HAP-1 (cell line): ENCODE measurements at places on chromosomes 13 and 19.

DNA sequence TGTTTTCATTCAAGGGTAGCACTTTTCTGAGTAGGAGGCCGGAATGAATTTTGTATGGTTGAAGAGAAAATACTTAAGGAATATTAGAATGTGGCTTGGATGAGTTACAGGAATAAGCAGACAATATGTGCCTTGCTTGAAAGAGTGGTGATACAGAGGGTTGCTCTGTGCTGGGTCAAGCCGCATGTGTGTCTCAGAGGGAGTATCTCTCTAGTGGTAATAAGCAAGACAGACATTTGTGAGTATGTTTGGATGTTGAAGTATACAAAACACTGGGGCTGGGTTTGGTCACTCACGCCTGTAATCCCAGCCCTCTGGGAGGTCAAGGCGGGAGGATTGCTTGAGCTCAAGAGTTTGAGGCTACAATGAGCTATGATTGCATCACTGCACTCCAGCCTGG, 103.9 kb downstream of the LMO7 start:
- no peak for DNase-seq

DNA sequence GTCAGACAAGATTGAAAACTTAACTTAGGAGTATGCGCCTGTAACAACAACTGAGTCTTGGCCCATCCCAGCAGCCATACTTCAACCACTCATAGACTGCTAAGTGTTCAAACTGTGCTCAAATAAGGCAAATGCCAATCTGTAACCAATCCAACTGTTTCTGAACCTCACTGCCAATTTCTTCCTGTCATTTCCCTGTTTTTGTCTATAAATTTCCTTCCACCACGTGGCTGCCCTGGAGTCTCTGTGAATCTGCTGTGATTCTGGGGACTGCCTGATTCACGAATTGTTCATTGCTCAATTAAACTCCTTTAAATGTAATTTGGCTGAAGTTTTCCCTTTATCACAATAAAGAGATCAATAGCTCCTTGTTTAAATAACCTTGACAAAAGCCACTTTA, 50.8 kb upstream of the FREM2 start:
- no peak for DNase-seq

DNA sequence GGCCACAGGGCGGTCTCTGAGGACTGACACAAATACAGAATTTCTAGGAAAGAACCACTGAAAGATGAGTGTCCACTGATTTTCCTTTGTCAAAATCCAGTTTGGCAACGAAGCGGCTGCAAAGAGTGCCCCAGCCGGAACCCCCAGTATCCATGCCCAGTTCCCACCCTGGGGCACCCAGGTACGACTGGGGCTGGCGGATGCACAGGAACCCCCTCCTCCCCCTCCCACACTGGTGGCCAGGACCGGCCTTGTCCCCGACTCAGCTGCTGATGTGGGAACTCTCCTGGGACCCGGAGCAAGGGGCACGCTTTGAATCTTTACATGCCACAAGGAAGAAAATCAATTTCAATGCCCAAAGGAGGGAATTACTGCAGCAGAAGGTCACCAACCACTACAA, 220.8 kb upstream of the ZNF507 start:
- DNase-seq: no peak

DNA sequence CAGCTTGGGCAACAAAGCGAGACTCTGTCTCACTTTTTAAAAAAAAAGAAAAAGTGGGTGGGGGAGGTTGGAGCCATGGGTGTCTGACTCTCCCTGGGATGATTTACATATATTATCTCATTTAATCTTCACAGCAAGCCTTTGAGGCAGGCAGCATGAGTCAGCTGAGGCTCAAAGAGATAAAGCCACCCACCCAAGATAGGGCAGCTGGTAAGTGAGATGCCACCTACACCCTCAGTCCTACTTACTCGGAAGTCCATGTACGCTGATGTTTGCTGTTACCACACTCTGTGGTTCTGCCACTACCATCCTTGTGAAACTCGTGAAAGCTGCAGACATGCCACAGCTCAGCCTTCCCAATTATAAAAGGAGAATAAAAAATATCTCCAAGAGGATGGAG, 142.0 kb upstream of the TSHZ3 start:
- no peak for DNase-seq

- DNase-seq: no peak
Observed at GRCh38 chr13:102040812-102041211, 361.0 kb downstream of the FGF14 start.

DNA sequence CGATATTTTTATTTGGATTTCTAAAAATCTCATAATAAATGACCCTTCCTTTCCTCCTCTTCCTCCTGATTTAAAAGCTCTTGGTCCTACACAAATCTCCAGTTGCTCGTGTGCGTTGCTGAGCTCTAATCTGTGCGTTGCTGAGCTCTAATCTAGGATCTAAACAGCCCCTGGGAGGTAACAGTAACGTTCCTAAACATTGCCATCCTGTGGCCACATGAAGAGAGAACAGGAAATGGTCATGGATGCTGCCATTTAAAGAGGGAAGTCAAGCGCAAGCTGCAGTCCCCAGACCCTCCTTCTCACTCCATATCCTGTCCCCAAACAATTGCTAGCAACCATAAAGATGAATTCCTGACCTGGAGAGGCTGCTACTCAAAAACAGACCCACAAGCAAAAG, 170.8 kb downstream of the NUFIP1 start:
- DNase-seq: peak; percentile 13

DNA sequence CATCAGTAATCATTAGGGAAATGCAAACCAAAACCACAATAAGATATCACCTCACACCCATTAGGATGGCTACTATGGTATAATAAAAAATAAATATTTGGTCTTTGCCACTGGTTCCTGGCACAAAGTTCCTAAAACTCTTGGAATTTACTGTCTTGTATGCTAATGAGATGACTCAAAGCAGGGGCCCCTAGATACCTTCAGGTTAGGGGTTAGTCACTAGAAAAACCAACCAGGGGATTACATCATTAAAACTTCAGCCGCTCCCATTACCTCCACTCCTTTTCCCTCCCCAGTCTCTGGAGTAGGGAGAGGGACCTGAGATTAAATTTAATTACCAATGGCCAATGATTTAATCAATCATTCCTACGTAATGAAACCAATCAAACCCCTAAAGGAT, 49.6 kb downstream of the THSD1 start:
- no peak for DNase-seq

- no peak for DNase-seq
Observed at GRCh38 chr19:44308011-44308410, 3.2 kb upstream of the ZNF235 start.

- no peak for DNase-seq
Observed at GRCh38 chr19:6226444-6227155, 53.2 kb downstream of the MLLT1 start.

DNA sequence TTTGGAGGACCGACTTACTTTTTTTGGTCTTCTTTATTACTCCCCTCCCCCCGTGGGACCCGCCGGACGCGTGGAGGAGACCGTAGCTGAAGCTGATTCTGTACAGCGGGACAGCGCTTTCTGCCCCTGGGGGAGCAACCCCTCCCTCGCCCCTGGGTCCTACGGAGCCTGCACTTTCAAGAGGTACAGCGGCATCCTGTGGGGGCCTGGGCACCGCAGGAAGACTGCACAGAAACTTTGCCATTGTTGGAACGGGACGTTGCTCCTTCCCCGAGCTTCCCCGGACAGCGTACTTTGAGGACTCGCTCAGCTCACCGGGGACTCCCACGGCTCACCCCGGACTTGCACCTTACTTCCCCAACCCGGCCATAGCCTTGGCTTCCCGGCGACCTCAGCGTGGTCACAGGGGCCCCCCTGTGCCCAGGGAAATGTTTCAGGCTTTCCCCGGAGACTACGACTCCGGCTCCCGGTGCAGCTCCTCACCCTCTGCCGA, 409 bp downstream of the FOSB start:
- no peak for DNase-seq

DNA sequence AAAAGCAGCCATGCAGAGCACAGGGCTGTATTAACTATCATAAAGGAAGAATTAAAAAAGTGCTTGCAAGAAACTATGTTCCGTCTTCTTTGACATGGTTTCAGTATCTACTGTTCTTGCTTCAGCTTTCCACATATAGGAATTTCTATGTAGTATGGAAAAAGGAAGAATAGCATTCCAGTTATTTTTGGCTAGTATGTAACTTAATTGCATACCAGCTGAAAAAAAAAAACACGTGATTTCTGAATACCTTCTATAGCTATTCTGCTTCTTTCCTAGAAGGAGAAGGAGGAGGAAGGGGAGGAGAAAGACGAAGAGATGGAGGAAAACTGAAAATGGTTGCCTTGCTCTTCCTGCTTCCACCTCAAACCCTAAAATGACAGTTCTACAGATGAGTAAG, 619.0 kb downstream of the KCTD12 start:
- DNase-seq: no peak

- DNase-seq: no peak
Observed at GRCh38 chr19:13964776-13965175, 12.5 kb downstream of the DCAF15 start.

GRCh38 chr19:31517224-31518180, 168.3 kb upstream of the TSHZ3 start:
- DNase-seq: no peak

GRCh38 chr13:39245688-39246087, 207.4 kb downstream of the NHLRC3 start:
- no peak for DNase-seq

GRCh38 chr19:56091066-56091490, 30.0 kb downstream of the ZNF787 start:
- no peak for DNase-seq

- DNase-seq: peak; percentile 71
Observed at GRCh38 chr19:6125571-6125989, 9.9 kb upstream of the ACSBG2 start.

DNA sequence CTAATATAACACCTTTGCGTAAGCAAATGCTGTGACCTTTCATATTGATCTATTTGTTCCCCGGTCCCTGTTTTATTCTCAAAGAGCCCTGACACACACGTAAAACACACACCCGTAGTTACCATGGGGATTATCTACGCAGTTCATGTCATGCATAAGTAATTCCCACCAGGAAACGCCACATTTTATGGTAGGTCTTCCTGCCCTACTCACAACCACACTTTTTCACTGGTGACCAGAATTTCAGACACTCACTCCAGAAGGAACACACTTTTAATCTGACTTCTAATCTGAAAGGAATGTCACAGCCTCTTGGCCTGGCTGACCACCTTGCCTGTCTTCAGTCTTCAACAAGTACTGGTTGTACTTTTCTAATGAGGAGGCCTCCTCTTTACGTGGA, 46.8 kb downstream of the SLC7A1 start:
- no peak for DNase-seq

DNA sequence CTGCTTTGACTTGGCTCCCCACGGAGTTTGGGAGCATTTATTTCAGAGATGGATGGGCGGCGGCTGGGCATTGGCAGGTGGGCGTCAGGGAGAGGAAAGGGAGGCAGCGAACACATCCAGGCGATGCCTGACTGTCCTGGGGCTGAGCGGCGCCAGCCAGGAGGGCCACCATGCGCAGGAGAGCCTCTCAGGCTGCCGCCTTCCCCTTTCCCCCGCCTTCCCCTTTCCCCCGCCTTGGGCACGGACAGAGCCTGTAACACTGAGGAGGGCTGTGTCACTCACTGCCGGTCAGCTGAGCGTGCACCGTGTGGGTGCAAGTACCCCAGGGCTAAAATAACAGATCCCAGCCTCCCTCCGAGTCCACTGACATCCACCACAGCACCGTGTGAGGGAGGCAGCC, 11.4 kb downstream of the MCF2L start:
- DNase-seq: no peak

- DNase-seq: no peak
Observed at GRCh38 chr13:59587030-59587429, 576.7 kb downstream of the DIAPH3 start.

DNA sequence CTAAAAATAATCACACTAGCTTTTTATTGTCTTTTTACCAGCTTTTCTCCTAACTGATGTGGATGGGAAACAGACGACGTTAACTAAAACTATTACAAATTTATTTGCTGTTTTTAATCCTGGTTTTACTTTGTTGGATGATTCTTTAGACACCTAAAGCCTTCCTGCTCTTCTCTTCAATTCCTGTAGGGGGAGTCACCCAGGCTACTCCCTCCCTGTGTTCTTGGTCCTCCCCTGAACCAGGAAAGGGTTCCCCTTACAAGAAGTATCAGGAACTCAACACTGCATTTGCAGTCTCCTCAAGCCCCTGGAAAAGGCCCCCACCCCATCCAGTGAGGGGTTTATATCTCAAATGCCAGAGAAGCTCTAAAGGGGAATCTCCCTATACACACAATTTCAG, 206.1 kb downstream of the SUCLA2 start:
- peak; percentile 21 for DNase-seq

DNA sequence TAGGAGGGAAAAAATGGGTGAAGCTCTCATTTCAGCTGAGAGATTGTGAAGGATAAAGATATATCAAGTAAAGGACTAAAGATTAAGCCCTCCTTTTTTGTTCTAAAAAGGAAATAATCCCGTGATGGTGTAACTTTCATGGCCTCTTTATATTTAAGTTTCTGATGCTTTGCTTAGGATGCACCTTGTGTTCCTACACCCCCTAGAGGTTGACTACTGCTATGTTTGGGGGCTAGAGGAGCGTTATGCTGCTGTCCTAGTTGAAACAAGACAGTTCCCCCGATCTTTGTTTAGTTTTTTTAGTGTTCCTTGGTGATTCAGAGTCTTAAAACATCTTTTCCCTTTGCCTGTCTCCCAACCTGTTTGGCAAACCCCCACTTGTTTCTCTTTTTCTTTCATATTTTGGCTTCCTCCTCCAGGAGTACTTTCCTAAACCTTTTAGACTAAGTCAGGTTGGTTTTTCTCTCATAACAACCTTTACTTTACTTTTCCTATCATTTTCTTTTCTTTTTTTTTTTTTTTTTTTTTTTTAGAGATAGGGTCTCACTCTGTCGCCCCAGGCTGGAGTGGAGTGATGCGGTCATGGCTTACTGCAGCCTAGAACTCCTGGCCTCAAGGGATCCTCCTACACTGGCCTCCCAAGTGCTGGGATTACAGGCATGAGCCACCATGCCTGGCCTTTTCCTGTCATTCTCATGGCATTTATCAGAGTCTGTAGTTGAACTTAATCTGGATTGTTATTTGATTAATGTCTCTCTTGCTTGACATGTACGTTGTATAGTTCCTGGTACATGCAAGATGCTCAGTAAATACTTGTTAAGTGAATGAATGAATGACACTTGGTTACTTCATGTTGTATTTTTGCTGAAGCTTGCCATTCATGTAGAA, 2.8 kb downstream of the UBA2 start:
- peak; percentile 56 for DNase-seq

DNA sequence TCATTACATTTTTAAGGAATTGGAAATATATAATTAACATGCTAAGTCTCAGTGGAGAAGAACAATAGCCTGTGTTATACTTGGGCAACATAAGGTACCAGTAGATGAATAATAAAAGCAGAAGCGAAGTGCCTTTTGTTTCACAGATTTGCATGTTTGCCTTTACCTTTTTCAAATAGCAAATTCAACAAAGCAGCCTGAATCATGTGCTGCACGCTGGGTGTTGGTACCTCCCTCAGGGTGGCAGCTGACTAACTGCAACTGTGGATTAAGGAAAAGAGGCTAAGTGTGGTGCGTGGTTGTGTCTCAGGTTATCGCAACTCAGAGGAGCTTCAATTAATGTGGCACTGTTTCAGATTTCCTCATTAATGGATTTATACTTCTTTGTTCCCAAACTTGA, 189.0 kb downstream of the LMO7 start:
- peak; percentile 76 for DNase-seq

- peak; percentile 51 for DNase-seq
Observed at GRCh38 chr19:18541992-18542940, 1.1 kb downstream of the FKBP8 start.

- DNase-seq: no peak
Observed at GRCh38 chr13:48773531-48774275, 120.0 kb downstream of the CYSLTR2 start.
